ENCODE measurements at places on chromosomes 12 and 14.

- DNase-seq: no peak
Measured at GRCh38 chr12:23938422-23938821, 11.0 kb downstream of the SOX5 start.

DNA sequence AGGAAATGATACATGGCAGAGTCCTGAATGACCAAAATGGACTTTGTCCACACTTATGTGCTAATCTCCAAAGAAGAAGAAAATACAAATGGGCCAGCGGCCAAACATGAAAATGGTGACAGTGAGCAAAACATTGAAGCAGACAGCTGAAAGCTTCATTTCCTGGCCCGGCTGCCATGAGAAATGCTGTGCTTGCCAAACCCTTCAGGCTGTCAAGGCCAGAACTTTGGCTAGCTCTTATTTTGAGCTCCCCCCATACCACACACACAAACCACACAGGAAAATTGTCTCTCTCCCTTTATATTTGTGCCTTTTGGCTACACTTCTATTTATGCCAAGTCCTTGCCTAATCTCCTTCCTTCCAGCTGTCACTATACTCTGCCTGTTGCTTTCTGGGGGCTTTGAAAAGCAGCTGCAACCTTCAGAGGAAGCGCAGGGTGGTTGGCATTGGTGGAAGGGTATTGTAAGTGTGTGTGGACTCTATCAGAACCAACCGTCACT lies 323.8 kb downstream of the RAD51B start:
- DNase-seq: no peak

DNA sequence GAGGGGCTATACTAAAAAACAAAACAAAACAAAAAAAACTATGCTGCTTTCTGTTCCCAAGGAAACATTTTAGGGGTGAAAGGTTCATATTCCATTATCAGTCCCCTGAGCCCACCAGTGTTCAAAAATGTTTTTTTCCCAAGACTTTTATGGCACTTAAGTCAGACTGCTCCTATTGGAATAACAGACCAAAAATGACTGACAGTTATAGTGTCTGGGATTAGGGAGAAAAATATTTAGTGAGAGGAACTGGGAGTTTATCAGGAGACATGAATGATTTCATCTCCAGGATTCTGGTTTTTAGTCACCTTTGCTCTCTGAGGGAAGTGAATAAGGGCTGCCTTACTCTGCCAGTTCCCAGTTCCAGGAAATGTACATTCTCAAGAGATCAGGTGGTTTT lies 68.0 kb downstream of the PDE3A start:
- no peak for DNase-seq

- DNase-seq: no peak
Measured at GRCh38 chr14:102726191-102726949, 50.9 kb upstream of the TRAF3 start.

DNA sequence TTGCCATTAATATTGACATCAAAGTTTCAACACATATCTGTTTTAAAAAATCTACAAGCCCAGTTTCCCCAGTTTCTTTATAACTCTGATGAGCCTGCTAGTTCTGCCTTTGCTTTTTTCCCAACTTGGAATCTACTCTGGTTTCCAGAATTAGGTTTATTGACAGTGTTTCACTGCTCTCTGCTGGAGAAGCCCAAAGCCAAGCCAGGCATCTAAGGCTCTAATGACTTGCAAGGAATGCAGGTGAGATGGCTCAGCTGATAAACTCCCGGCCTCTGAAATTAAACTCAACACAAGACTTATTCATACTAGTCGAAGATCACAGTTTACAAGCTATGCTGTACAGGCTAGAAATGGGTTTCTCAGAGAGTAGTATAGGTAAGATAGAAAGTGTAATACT lies 54.3 kb downstream of the HMGA2 start:
- no peak for DNase-seq

DNA sequence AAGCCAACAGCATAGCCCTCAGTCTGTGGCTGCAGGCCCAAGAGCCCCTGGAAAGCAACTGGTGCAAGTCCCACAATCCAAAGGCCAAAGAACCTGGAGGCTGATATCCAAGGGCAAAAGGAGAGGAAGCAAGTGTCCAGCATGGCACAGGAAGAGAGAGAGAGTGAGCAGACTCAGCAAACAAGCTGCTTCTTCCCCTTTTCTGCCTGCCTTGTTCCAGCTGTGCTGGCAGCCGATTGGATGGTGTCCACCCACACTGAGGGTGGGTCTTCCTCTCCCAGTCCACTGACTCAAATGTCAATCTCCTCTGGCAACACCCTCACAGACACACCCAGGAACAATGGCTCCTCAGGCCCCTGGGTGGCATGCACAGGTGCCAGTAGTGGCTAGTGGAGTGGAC lies 33.5 kb downstream of the SMCO2 start:
- no peak for DNase-seq

- no peak for DNase-seq
Measured at GRCh38 chr12:62481843-62482540, 15.4 kb downstream of the MON2 start.

GRCh38 chr12:28898038-28898437 lies 251.0 kb upstream of the FAR2 start:
- no peak for DNase-seq

- no peak for DNase-seq
Measured at GRCh38 chr14:60670989-60671388, 21.7 kb upstream of the SIX1 start.

- DNase-seq: no peak
Measured at GRCh38 chr14:51014625-51015024, 70.3 kb upstream of the PYGL start.

All from COR-L47 (cell line).